ENCODE measurements at places on chromosomes 11 and 22.

- no peak for DNase-seq
Observed at GRCh38 chr11:133230431-133230830, 301.9 kb downstream of the OPCML start.

DNA sequence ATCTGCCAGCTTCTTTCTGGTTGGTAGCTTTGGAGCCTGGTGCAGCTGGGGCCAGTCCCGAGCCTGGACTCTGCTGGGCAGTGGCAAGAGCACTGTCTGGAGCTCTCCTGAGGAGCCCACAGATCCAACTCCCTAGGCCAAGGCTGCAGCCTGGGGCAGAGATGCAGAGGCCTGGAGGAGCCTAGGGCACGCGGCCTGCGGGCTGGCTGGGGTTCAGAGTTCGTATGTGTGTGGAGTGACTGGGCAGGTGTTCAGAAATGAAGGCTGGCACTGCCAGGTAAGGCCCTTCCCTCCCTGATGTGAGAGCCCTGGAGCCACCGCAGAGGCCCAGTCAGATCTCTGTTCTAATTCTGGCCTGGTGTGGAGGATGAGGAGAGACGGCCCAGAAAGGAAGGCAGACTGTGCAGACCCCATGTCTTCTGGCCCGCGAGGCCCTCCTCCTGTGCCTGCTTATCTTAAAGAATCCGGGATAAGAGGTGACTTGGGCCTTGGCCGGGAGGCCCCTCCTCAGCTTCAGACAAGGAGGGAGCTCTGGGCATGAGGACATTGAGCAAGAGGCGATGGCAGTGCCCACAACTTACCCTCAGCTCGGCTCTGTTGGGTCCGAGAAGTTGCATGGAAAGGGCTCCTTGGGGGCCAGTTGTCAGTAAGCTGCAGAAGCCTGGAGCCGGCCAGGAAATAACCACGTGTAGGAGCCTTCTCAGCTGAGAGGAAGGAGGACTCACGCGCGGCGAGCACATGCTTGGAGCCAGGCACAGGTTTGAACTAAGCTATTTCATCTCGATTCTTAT is 62.2 kb upstream of the B3GAT1 start:
- no peak for DNase-seq

GRCh38 chr22:44363980-44364750 is 51.4 kb upstream of the SHISAL1 start:
- no peak for DNase-seq

- no peak for DNase-seq
Observed at GRCh38 chr22:19970479-19971275, 29.1 kb upstream of the TXNRD2 start.

GRCh38 chr11:44518968-44519550 is 46.4 kb upstream of the CD82 start:
- DNase-seq: no peak

All from NCI-H187 treated with DMSO at 0.1 percent for 48 hours (cell line).